ENCODE measurements at places on chromosomes 5 and 9.
A peak's percentile ranks its signal among the peaks of the same experiment; 100 is the strongest.

DNA sequence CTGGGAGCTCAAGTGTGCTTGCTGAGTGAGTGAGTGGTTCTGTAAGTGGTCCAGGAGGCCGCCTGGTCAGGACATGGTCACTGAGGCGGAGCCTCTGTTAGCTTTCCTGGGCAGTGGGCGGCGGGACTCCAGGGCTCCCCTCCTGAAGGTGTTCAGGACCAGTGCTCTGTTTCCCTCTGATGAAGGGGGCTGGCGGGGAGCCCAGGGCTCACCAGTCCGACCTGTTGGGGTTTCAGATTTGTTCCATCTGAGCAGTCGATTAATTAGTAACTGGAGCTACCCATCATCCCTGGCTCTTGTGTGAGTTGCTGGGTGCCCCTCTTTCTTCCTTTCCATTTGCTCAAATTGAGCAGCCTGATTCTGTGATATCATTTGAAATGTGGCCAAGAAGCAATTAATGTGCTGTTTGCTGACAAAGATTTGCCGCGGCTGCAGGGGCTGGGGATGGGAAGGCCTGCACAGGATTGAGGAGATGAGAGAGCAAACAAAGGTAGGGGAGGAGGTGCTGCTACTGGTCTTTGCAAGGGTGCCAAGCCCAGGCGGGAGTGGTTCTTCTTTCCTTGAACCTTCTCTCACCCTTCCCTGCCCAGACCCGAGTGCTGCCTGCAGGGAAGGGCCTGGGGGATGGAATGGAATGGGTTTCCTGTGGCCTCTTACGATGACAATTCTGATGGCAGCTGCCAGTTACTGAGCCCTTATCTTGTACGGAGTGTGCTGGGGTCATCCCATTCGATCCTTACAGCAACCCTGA, 92.8 kb upstream of the PITX1 start:
- no peak for DNase-seq

- DNase-seq = no peak
Observed at GRCh38 chr5:169394371-169394770, 93.4 kb upstream of the SLIT3 start.

GRCh38 chr9:72894342-72894741, 58.5 kb downstream of the ALDH1A1 start:
- no peak for DNase-seq

DNA sequence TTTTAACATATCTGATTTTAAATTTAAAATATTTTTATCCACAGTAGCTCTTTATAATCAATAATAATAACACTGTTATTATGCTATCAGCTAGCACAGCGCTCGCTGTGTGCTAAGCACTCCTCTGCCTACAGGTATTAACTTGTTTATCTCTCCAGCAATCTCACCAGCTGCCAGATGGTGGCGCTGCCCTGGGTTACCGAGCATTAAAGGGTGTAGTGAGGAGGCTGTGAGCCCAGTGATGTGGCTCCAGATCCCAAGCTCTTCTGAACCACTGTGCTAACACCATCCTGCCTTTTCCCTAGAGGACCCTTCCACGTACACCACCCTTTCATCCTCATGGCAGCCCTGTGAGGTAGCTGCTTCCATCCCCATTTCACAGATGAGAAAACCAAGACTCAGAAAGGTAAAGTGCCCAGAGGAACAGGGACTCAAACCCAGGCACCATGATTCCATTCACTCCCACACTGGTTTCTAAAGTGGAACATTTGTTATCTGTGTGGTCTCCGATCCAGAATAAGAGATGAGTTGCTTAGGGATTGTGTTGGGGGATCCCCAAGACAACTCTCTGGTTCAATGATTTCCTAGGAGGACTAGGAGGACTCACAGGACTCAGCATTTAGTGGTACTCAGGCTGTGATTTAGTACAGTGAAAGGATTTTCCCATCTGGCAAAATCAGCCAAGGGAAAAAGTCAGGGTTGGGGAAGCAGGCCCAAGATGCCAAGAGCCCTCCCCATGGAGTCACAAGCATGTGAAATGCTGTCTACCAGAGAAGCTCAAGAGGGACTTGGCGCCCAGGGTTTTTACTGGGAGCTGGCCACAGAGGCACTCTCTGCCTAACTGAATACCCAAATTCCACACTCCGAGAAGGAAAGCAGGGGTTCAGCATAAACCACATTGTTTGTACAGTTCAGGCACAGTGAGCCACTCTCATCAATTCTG, 7.0 kb downstream of the IGFBPL1 start:
- DNase-seq = peak; percentile 48

GRCh38 chr9:130933114-130934046, 5.7 kb downstream of the FIBCD1 start:
- DNase-seq = no peak

- no peak for DNase-seq
Observed at GRCh38 chr5:10520706-10521105, 43.2 kb upstream of the ANKRD33B start.

DNA sequence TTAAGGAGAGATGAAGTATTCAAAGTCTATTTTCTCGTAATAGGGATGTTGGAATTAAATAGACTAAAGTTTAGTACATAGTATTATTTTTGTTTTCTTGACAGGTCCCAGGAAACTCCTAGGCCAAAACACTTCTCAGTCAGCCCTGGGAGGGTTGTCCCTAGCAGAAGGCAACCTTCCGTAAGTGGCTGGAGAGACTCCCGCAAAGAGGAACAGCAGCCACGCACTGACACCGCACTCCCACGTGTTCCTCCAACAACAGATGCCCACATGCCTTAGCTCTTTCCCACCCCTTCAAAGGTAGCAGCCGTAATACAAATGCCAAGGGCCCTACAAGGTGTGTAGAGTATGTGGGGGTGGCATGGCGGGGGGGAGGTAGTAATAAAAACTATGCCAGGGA, 28.4 kb downstream of the PCDHGC5 start:
- DNase-seq = no peak

DNA sequence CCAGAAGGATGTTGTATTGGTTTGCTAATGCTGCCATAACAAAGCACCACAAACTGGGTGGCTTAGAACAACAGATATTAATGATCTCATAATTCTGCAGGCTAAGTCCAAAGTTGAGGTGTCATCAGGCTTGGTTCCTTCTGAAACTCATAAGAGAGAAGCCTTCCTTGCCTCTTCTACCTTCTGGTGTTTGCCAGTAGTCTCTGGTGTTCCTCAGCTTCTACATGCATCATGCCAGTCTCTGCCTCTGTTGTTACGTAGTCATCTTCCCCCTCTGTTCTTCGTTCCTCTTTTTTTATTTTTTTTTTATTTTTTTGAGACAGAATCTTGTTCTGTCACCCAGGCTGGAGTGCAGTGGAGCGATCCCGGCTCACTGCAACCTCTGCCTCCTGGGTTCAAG, 61.8 kb downstream of the LRRC70 start:
- DNase-seq = no peak

Data from activated T-cell treated with anti-CD3 and anti-CD28 coated beads, Interleukin-2, amount 50 U/mL, for 24 hours (primary cell).